A549 (cell line): ENCODE measurements at places on chromosomes 1 and 21.

DNA sequence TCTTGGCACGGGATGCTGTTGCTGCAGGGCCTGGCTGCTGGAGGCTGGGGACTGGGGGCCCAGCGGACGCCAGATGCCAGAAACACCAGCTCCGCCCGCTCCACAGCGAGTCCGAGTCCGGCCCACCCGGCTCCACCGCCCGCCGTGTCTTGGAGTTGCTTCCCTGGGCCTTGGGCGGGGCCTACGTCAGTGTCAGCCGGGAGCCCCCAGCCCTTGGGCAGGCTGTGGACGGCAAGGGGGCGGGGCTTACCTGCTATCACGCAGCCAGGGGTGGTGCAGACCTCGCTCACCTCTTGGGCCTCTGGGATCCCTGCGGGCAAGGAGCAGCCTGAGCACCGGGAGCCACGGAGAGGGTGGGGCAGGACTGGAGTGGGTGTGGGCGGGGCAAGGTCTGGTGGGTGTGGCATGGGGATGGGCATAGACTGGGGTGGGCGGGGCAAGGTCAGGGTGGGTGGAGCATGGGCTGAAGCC, 21.8 kb downstream of the MMEL1 start:
- no peak for DNase-seq

- no peak for DNase-seq
These were observed 26.1 kb downstream of the ARMH1 start for GRCh38 chr1:44700573-44700972.

- DNase-seq: no peak
These were observed 2.8 kb upstream of the CDC73 start for GRCh38 chr1:193118803-193119730.

DNA sequence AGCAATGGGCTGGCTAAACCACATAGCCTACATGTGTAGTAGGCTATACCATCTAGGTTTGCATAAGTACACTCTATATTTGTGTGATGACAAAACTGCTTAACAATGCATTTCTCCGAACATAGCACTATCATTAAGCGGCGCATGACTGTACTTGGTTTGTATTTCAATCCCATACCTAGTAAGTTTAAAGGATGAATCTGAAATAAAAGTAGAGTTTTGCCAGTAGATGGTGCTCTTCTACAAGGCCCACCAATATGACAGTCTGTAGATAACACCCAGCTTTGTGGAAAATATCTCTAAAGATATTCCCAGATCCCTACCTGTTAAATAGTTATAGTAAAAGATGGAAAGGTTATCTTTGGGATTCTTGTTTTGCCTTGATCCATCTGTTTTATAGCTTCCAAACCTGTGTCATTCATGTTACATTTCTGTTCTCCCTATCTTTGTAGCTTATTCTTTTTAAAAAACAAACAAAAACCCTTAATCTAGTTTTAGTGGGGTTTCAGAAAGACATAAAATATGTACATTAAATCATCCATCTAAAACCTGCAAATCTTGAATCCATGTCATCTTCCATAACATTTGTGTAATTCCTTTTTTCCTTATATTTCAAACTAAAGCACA, 33.9 kb upstream of the ASPM start:
- DNase-seq: peak; percentile 33

DNA sequence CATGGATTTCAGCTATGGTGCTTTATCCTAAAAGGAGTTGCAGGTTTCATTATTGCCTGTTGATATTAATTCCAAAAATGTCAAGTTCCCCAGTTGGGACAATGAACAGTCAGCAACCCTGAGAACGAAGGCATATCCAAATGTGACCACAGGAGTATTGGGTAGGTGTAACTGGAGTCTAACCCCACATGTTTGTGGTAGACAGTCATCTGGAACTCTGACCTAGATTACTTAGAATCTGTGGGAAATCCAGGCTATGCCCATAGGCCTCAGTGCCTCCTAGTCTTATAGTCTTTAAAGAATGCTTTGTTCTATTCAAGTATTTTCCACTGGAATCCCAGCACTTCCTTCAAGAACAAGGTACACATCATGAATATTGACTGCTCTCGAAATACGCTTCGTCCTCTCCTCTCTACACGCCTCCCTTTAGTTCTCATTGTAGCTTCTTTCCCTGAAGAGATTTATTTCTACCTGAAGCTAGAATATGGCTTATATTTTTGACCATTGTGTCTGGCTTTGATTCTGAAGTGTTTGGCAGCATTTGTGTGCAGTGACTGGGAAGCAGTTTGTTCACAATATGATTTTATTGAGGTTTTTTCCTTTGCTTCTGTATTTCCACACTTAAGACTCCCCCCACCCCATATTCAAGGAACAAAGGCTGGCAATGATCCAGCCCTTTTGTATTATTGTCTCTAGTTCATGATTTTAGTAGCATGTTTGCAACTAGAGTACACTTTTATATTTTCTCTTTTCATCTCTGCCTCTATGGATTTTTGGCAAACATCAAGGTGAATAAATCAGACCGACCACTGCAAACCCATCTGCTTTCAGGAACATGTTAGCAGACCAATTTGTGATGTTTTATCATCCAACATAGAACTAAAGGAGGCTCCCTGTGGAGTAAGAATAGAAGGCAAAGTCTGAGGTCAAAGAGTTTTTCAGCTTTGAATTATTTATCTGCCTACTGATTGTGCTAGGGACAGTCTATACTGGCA, 178.6 kb downstream of the GPR52 start:
- no peak for DNase-seq

GRCh38 chr1:169741666-169742394, 8.0 kb upstream of the SELE start:
- DNase-seq: no peak
